Activated CD4-positive, alpha-beta T cell treated with anti-CD3 and anti-CD28 coated beads, Interleukin-2, amount 50 U/mL, for 16 hours (primary cell): ENCODE measurements at places on chromosomes 6 and 20.

DNA sequence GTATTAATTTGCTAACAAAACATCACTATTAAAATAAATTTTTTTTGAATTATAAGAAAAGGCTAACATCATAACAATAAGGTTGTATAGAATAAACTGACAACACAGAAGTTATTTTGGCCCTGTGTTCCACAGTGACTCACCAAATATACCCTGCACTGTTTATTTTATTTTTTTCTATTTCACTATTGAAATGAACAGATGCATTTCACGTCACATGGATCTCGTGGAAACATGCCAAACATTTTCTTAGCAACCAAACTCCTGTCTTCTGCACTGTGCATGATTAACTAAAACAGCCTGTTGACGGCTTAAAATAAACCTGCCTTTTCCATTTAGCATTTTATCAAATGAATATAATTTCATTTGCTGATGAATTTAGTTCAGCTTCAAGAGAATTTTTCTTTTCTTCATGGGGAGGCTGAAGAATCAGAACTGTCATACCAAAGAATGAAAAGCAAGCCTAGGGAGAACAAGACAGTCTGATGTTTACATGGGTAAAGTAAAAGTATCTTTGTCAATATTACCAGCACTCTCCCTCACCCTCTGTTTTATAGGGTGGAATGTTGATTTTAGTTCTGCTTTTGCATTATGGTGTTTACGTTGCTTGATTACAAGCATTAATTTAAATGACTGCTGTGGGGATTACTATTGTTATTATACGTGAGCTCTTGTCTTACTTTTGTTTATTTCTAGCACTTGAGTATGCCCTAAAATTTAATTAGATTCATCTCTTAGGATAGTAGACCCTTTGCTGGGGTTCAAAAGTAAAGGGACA, 115.3 kb downstream of the LCA5 start:
- no peak for DNase-seq

GRCh38 chr6:154613137-154613676, 102.7 kb upstream of the CNKSR3 start:
- DNase-seq, result no peak

GRCh38 chr20:35333606-35334005, 41.4 kb upstream of the FAM83C start:
- no peak for DNase-seq

GRCh38 chr6:163960128-163960527, 545.6 kb downstream of the QKI start:
- DNase-seq, result no peak

DNA sequence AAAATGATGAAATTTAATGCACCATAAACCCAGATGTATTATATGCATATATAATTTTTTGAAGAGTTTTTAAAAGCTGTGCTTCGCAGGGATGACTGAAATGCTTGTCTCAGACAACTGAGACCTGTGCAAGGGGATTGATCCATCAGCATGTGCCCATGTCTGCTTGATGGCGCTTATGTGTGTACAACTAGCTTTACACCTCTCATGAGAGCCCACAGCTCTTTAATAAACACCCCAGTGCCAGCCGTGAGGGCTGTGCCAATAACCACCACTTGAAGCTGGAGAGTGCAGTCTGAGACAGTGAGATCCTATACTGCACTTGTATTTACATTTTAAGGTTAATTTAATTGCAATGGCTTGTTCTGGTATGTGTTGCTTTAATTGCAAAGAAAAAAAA, 225.5 kb downstream of the BCKDHB start:
- DNase-seq, result no peak

DNA sequence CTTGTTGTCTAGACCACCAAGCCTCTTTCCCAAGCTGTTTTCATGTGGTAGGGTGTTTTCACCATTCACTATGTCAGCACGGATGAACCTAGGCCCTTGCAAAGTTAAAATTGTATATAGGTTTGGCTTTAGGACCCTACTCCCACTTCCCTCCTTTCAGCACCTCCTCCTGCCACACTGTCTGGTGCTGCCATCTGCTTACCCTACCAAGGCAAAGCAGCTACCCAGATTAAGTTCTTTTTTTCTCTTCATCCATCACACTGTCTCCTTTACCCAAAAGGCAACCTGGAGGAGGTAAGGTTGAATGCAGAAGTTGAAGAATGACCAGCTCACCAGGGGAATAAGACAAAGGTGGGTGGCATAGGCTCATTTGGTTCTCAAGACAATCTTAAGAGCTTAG, 184.0 kb downstream of the CDC5L start:
- DNase-seq, result no peak

- DNase-seq, result no peak
Measured at GRCh38 chr6:33983109-33983716, 162.7 kb downstream of the GRM4 start.

DNA sequence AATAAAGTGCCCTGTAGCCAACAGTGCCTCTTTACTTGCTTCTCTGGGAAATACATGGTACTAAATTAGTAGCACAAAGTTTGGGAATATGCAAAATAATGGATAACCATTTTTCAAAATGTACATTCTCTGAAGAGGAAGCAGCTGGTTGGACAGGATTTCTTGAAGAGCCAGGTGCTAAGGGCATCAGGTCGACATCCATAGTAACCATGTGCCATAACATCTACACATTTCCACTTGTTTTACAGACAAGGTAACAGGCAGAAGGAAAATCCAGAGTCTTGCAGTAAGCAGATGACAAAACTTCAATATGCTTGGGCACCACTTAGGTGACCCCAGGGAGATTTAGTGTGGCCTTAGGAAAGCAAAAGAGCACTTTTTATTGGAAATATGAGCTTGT, 36.5 kb upstream of the SMIM28 start:
- no peak for DNase-seq

DNA sequence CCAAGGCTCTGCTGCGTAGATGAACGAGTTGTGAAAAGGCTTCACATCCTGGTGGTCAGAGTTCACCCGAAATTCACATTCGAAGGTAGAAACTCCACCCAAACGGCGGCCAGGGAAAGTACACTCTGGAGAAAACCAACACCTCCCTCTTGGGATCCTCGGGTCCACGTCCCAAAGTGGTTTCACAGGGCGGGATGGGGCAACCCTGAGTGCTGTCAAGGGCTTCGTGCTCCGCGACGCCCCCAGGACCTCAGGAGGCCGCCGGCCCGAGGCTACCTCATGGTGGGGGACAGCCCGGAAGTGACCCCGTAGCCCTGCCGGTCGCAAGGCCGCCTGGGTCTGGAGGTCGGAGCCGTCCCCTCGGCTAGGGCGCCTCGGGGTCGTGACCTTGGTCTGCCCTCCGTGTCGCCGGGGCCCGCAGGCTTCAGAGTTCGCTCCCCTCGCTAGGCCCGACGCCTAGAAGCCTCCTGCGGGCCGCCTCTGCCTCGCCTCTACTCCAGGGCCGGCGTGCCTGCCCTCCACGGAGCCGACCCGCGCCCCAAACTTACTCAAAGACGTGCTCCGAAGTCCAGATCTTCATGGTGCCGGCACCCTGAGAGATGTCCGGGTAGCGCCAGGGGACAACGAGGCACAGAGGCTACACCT, at the start of gene PRELID3B:
TSS of gene PRELID3B (minus strand) at position 636 of the 645 bp plus-strand sequence. CDS start at position 580, 56 bp downstream.
- no peak for DNase-seq

DNA sequence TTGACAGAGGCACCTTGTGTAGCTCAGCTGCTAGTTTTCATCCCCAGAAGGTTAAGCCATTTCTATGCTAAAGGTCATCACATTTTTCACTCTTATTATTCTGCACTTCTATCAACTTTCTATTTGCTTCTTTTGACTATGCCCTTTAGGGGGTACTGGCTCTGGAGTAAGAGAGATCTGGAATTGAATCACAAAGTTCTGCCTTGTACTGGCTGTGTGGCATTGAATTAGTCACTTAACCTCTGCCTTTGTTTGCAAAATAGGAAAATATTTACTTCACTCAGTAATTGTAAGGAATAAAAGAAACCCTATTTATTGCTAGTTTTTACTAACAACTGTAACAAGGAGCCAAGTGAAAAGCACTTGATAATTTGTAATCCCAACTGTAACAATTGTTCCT, 56.8 kb upstream of the MTRF1L start:
- DNase-seq, result no peak

- peak; percentile 72 for DNase-seq
Measured at GRCh38 chr6:10528158-10528981, 7.2 kb downstream of the GCNT2 start.
